ENCODE measurements at places on chromosomes 13 and 19.

DNA sequence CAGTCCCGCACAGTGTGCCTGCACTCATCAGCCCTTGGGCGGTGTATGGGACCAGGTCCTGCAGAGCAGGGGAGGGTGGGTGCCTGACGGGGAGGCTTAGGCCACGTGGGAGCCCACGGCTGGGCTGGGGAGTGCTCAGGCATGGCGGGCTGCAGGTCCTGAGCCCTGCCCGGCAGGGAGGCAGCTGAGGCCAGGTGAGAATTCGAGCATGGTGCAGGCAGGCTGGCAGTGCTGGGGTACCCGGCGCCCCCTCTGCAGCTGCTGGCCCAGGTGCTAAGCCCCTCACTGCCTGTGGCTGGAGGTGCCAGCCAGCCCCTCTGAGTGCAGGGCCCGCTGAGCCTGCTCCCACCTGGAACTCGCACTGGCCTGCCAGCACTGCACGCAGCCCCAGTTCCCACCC, 630.9 kb upstream of the PCDH20 start:
- no peak for DNase-seq

GRCh38 chr19:57786286-57786685, 16.8 kb downstream of the ZNF586 start:
- DNase-seq = no peak

GRCh38 chr13:53782488-53782961, 753.9 kb downstream of the OLFM4 start:
- peak; percentile 7 for DNase-seq

GRCh38 chr13:110581506-110582185, 20.1 kb upstream of the RAB20 start:
- DNase-seq = no peak

GRCh38 chr13:77779552-77780272, 82.2 kb downstream of the SLAIN1 start:
- DNase-seq = no peak

GRCh38 chr19:8342316-8342683, 762 bp downstream of the KANK3 start:
- no peak for DNase-seq

- DNase-seq = no peak
Measured at GRCh38 chr13:75550159-75550567, 572 bp downstream of the UCHL3 start.

DNA sequence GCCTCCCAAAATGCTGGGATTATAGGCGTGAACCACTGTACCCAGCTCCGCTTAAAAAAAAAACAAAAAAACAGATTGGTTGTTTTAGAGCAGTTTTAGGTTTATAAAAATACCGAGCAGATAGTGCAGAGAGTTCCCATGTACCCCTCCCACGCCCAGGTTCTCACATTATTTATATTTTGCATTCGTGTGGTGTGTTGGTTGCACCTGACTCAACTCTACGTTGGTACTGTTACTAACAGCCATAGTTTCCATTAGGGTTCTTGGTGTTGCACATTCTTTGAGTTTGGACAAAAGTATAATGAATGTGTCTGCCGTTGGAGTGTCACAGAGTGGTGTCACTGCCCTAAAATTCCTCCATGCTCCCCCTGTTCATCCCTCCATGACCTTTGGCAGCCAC, 29.1 kb downstream of the MYO9B start:
- no peak for DNase-seq

- no peak for DNase-seq
Measured at GRCh38 chr13:93736081-93736480, 509.5 kb downstream of the GPC6 start.

DNA sequence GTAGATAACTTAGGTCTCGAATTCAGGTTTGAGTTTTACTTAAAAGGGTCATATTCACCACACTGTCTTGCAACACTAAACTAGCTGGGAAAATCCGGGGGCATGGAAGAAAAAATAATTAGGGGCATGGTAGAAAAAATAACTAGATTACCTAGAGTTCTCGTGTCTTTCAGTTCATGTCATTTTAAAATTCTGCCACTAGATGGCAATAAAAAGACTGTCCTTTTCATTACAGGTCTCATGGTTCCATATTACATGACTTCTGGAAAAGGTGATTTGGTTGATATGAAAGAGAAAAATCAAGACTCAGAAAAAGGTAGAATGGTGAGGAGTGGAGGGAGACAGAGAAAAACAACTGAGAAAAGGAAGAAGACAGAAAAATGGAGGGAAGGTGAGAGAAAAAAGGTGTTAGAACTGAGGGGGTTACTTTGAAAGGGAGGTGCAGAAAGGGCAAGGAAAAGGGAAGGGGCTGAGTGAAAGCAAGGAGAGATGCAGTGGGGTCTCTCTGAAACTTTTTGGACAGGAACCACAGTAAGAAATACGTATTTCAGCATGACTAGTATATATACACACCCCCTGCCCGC, 299.0 kb downstream of the KLF12 start:
- peak; percentile 8 for DNase-seq

- no peak for DNase-seq
Measured at GRCh38 chr19:31539386-31539785, 190.2 kb upstream of the TSHZ3 start.

DNA sequence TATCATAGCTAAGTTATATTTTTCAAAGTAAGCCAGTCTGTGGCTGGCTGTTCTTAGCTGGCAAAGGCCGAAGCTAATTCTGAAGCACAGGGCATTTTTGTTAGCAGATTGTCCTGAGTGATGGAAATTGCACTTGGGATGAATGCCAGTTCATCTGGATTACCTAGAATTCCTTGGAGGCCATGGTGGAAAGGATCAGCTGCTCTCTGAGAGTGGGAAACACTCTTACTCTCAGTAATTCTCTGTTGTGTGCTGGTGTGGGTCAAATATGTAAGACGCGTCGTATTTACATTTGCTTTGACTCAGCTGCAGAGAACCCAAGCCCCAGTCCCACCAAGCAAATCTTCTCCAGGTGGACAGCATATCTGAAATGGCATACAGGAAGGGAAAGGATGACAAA, 60.7 kb upstream of the C1QTNF9B start:
- no peak for DNase-seq

- no peak for DNase-seq
Measured at GRCh38 chr13:71374471-71375049, 492.4 kb downstream of the DACH1 start.

- DNase-seq = no peak
Measured at GRCh38 chr19:4369109-4369887, 25.9 kb downstream of the MPND start.

GRCh38 chr13:73544175-73544574, 485.4 kb downstream of the KLF5 start:
- DNase-seq = no peak

DNA sequence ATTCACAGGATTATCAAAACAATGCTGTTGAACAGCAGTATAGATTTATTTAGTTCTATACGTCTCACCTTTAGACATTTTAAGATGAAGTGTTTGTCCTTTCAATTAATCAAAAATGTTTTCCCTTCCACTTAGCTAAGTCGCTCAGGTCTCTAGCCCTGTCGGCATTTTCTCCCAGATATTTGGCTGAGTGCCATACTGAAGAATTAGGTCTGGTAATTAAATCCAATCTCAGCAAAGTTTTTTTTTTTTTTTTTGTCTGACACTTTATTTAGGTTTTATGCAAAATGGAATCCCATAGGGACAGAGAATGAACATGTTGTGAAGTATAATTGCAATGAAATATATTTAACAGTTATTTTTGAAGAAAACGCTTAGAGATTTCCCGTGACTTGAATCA, 44.1 kb downstream of the RFC3 start:
- no peak for DNase-seq

DNA sequence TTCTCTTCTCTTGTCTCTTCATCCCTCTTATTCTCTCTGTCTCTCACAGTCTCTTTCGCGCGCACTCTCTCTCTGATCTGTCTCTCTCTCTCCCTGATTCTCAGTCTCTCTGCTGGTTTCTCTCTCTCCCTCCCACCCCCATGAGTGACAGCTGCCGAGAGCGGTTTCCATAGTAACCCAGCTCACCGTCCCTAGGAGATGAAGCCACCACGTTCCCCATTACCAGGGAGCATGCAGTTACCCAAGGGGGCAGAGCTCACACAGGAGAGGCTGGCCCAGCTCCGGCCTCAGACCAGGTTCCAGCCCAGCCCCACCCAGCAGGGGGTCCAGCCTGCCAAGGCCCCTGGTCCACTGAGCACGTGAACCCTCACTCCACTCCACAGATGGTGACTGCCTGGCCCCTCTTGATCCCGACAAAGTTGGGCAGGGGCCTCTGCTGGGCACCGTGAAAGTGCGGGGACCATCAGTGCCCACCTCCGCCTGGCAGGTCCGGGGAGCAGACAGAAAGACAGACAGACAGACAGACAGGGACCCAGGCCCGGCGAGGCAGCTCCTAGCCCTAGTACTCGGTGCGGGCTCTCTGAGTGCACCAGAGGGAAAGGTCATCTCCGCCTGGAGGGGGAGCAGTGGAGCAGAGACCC, 50.6 kb downstream of the CELF5 start:
- no peak for DNase-seq

- DNase-seq = no peak
Measured at GRCh38 chr13:112116187-112116950, 49.4 kb downstream of the SOX1 start.

DNA sequence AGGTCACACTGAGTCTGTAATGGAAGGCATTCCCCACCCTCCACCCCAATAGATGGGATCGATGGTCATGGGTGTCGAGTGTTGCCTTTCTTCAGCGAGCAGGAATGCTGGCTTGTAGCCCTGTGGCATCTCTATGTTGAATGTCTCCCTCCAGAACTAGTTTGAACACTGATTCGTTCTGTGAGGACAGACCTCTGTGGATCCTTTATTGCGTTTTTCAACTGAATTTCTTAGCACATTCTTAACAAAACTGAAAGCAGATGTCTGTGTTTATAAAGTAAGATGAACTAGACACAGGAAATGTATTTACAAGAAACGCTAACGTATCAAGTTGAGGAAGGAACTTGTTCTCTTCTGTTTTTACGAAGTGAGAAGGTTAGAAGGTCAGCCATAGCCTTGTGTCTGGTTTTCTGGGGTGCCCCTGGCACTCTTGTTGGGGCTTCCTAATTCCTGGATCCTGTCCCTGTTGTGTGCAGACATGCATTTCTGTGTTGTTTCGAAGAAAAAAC, 36.8 kb upstream of the TM9SF2 start:
- no peak for DNase-seq

- DNase-seq = no peak
Measured at GRCh38 chr19:3979674-3980352, 5.5 kb downstream of the EEF2 start.

GRCh38 chr19:4493929-4494690, 22.0 kb downstream of the HDGFL2 start:
- no peak for DNase-seq

DNA sequence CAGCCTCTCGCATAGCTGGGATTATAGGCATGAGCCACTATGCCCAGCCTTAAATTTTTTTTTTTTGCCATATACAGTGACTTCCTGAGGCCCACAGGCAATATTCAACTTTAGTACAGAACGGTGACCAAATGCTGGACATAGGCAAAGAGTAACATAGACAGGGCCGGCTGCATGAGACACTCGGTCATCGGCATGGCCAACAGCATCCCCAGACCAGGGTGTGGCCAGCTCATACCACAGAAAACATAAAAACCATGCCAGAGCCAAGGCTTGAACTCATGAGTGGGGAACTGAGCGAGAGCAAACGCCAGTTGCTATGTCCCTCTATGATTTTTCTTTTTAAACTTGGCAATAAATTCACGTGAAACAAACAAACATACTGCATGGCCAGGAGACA, 17.0 kb downstream of the KANK2 start:
- DNase-seq = no peak

DNA sequence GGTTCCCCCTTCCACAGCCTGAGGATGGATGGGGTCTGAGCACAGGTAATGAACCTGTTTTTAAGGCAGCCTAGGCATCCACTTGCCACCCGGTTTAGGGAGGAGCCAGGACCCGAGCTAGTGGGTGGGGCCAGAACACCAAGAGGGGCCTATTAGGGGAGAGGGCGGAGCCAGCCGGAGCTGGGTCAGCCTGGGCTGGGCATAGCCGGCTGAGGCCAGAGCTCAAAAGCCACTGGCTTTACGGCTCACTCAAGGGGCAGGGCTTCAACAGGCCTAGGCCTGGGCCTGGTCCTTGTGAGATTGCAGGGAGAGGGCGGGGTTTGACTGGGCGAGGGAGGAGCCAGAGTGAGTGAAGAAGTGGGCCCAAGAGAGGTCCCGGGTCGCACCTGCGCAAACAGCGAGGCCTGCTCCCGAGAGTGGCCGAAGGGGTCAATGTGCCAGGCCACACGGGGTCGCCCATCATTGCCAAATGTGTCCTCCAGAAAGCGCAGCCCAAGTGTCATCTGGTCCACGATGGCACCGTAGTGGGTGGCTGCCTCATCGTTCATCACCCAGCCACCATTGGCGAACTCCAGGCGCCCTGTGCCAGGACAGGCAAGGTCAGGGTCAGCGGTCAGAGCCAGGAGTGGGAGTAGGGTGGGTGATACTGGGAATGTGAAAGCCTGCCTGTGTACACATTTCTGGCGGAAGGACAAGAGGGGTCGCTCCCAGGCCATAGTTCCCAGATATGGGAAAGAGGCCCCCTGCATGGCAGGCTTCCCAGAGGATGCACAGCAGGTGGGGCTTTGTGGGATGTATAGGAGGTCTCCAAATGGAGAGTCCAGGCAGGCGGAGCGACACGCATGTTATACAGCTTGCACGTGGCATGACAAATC, 1.9 kb downstream of the MAN2B1 start:
- no peak for DNase-seq

GRCh38 chr19:41552558-41552957, 23.4 kb upstream of the CEACAM21 start:
- no peak for DNase-seq

Data from GM04503 (cell line).